ENCODE measurements at places on chromosomes 5 and 9.

GRCh38 chr9:132919614-132920268, 24.7 kb downstream of the TSC1 start:
- DNase-seq: no peak

- DNase-seq: no peak
Measured at GRCh38 chr9:110357505-110357904, 19.8 kb upstream of the TXNDC8 start.

GRCh38 chr5:140005145-140005591, 37.9 kb downstream of the NRG2 start:
- DNase-seq: no peak

DNA sequence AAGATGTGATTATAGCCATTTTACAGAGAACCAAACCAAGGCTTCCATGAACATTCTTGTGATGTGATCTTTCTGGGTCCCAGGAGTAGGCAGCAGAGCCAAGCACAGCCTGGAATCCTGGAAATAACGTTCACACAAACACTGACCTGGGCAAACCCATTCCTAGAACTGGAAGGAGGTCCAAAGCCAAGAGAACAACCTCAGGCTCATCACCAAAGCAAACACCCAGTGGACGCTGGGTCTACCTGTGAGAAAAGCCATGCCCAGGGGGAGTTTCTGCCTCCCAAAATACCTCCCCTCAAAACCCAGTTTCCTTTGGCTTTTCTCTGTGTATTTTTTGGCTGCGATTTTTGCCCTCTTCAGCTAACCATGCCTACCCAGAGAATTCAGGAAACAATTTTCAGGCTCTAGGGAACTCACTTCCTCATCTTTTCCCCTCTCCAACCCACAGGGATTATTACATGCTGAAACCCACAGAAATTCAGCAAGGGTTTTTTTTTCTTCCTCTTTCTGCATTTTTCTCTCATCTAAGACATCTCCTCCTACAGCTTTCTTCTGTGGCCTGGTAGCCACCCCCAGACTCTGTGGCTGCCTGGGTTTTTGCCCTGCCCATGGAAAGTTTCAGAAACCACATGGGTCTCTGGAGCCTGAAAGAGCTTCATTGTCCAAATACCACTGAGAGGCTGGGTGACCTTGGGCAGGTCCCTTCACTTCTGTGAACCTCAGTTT, 75.0 kb downstream of the TNC start:
- no peak for DNase-seq

DNA sequence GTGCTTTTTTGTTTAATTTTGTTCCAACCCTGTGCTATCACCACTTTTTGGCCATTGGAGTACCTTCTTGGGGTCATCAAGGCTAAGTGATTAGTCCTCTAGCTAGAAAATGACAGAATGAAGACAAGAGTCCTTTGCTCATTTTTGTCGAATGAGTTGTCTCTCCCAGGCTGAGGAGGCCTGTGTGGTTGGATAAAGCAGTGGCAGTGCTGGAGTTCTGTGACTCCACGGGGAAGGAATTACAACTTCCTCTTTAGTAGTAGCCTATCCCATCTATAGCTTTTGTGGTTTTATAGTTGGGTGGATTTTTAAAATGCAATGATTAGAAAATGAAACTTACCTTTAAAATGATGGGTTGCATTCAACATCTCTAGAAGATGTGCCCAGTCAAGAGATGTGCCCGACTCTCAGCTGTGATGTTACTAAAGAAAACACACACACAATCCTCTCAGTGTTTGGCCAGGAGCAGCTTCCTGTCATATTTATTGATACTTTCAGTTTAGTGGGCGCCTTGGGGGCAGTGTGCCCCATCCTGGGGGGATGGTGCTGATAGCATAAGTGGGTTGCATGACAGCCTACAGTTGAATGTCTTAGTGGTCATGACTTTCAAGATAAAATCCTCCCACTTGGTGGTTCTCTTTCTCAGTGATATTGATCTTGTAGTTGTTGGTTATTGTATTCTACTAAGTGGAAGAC, 11.9 kb downstream of the OTULINL start:
- DNase-seq: no peak

DNA sequence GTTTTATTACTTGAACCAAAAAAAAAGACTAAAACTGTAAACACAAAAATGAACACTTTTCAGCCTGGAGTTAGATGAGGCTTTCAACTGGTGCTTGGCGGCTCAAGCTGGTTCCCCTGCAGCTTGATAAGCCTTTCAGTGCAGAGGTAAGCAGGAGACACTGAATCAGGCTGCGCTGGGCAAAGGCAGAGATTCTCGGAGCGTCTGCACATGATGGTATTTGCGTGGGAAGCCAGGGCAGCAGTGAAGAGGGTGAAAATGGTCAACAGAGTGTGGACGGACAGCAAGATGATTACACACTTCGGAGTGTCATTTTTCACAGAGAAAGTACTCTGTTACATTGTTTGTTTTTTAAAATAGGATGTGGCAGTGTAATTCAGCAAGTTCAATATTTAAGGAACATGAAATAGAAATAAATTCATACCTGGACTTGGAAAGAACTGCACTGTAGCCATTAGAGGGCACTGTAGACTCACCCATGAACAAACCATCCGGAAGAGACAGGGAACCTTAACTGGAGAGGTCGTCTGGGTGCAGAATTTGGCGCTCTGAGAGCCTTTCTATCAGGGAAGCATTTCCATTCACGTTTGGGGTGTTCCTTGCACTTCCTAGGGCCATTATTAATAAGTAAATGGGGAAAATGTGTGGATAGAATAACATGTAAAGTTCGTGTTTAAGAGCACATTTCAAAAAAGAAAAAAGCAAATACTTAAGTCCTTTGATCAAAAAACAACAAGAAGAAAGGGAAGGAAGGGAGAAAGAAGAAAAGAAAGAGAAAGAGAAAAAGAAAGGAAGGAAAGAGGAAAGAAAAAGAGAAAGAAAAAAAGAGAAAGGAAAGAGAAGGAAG, 69.8 kb downstream of the ICE1 start:
- no peak for DNase-seq

DNA sequence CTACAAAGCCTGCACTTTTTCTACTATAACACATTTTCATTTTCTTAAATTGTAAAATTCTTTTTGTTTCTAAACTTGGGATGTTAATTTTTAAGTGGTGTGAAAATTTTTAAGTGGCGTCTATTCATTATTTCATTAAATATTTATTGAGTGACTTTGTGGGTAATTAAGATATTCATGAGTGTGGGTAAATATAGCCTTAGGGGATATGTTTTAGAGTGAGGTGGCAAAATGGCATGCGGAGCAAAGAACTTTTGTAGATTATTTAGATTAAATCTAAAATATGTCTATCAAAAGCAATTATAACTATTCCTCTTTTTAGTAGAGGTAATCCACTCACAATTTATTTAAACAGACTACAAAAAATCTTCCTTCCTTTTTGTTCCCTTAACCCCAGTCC, 188.4 kb downstream of the PCSK1 start:
- no peak for DNase-seq

- no peak for DNase-seq
Measured at GRCh38 chr5:80921026-80921425, 39.1 kb upstream of the RASGRF2 start.

DNA sequence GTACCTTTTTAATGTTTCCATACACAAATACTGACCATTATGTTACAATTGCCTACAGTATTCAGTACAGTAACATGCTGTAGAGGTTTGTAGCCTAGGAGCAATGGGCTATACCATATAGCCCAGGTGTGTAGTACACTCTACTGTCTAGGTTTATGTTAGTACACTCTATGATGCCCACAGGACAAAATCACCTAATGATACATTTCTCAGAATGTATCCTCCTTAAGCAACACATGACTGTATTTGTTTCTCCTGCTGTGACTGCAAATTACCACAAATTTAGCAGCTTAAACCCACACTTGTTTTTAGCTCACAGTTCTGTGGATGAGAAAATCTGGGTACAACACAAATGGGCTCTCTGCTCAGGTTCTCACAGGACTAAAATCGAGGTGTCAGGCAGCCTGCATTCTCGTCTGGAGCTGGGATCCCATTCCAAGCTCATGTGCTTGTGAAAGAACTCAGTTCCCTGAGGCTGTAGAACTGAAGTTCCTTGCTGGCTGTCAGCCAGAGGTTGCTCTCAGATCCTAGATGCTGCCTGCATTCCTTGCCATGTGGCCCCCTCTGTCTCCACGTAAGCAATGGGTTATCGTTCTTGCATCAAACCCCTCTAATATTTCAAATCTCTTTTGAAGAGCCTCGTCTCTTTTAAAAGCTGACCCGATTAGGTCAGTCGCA, 38.6 kb upstream of the PIK3R1 start:
- no peak for DNase-seq

DNA sequence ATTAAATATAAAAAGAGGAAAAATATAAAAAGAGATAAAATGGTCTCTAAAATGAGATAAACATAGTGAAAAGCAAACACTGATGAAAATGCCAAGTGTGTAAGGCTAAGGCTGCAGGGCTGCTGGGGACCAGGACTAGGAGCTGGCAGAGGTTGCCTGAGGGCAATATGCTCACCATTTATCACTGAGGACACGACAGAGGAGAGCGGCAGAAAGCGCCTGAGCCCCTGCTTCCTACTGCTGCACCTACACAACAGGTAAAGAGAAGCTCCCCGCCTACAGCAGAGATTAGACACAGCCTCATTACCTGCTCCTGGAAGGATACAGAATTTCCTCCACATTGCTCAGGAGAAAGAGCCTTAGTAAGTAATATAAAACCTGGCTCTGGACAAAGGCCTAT, 70.7 kb upstream of the PPP1R2B start:
- no peak for DNase-seq

- DNase-seq: no peak
Measured at GRCh38 chr5:103373597-103374472, 115.3 kb downstream of the MACIR start.

DNA sequence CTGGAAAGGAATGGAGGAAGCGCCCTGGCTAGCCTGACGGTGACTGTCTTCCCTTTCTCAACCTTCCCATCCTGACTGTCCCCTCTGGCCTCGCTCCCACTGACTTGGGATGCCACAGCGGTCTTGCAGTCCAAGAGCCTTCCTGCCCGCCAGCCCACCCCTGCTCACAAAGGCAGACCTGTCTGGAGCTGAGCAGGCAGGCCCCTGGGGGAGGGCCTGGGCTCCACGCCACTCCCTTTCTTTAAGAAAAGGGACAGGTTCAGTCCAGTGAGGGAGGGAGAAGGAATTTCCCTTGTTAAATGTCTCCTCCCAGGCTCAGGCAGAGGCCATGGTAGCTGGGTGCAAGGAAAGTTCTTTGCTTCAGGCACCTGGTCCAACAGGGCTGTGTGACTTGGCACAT, 18.1 kb downstream of the FGF1 start:
- no peak for DNase-seq

- no peak for DNase-seq
Measured at GRCh38 chr5:120516805-120517204, 52.7 kb downstream of the PRR16 start.

DNA sequence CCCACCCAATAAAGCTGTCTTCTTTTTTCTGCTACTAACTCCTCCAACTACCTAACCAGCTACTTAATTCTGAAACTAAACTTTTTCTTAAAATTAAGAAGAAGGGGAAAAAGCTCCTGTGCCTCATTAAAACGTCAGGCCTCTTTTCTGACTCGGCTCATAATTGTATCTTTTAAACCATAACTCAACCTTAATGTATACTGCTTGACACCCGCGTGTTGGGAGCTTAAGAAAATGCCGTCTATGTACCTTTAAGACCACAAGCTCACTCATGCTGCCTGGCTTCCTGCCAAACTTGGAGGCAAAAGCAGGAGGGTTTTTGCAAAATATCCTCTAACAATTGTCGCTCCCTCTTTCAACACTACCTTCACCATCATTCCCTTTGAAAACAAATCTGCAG, 5.0 kb downstream of the EBF1 start:
- no peak for DNase-seq

DNA sequence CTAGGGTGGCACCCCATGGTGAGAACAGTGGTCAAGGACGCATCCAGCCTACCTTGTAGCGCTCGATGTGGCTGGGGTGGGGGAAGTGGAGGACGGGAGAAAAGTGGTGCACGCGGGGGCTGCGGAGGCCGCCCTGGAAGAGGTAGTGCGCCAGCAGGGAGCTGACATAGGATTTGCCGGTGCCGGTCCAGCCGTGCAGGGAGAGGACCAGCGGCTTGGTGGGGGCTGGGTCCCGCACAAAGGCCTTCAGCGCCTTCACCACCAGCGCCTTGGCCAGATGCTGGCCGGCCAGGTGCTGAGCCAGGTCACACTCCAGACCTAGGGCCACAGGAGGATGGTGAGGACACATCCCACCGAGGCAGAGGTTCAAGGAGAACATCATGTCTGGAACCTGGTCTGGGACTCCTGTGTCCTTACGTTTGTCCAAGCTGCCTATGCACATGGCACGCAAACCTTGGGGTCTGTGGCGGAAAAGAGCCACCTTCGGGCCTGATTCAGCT, 797 bp downstream of the TOR2A start:
- DNase-seq: no peak

DNA sequence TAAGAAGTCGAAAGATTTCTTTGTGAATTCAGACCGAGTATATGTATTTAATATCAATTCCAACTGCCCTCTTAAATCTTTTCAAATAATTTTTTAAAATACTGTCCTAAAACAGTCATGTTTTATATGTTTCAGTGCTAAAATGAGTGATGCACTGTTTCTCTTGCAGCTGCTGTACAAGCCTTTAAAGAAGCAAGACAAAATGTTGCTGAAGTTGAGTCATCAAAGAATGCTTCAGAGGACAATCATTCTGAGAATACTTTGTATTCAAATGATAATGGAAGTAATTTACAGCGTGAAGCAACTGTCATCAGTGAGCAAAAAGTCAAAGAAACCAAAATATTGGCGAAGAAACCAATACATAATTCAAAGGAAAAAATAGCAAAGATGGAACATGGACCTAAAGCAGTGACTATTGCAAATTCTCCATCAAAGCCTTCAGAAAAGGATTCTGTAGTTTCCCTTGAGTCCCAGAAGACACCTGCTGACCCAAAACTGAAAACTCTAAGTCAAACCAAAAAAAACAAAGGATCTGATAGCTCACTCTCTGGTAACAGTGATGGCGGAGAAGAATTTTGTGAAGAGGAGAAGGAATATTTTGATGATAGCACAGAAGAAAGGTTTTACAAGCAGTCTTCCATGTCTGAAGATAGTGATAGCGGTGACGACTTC, 58.0 kb downstream of the LOX start:
- DNase-seq: no peak

DNA sequence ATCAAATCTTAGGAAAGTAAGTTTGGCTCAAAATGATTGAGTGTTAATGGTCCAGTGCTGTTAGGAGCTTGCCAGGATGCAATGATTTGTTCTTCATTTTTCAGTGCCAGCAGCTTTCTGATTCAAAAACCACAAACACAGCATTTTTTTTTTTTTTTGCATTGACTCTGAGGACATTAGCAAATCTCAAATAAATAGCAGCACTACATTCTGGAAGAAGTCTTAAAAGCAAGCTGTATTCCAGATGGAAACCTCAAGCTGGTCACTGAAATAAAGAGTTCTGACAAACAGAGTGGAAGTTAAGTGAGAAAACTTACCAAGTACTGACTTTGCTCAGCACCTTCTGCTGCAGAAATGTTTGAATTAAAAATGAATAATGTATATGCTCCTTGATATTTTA, 1653.1 kb upstream of the CDH9 start:
- no peak for DNase-seq

- no peak for DNase-seq
Measured at GRCh38 chr9:126877418-126877817, 17.0 kb downstream of the ZBTB34 start.

GRCh38 chr9:1869843-1870242, 145.3 kb upstream of the SMARCA2 start:
- DNase-seq: no peak

- DNase-seq: no peak
Measured at GRCh38 chr9:19552282-19553105, 143.7 kb downstream of the ACER2 start.

GRCh38 chr9:115680231-115680630, 473.4 kb upstream of the PAPPA start:
- no peak for DNase-seq

GRCh38 chr5:160199410-160199911, 29.8 kb upstream of the FABP6 start:
- DNase-seq: peak; percentile 51

Data from stimulated activated CD8-positive, alpha-beta memory T cell treated with anti-CD3 and anti-CD28 coated beads, Interleukin-15, amount 100 ng/mL, for 1 hour (primary cell).